Left lung (tissue), 14 donors: ENCODE measurements at places on chromosomes 13 and 19. TPM values are rescaled to one million over a fixed set of nuclear protein-coding genes. Genes with fewer than 3 reads are reported as not detected.

The SLC6A16 gene
- 6.2 TPM for polyA plus RNA-seq

The FBXO27 gene
- 3.7 TPM for polyA plus RNA-seq

The ZIC2 gene
- 0.16 TPM for polyA plus RNA-seq

The CYP2F1 gene
- 0.51 TPM for polyA plus RNA-seq

The IQCN gene
- 12.7 TPM for polyA plus RNA-seq

The CEACAM1 gene
- polyA plus RNA-seq, result 6.9 TPM

The C19orf38 gene
- polyA plus RNA-seq, result 6.1 TPM

The FUT2 gene
- polyA plus RNA-seq, result 2.1 TPM

The PLIN4 gene
- 1.1 TPM for polyA plus RNA-seq

The FGF22 gene
- polyA plus RNA-seq, result 0.43 TPM

The GAPDHS gene
- polyA plus RNA-seq, result not detected

The HSPB6 gene
- polyA plus RNA-seq, result 91.7 TPM

The TUBB4A gene
- 3.6 TPM for polyA plus RNA-seq

The RAB3D gene
- 16.7 TPM for polyA plus RNA-seq

The RINL gene
- polyA plus RNA-seq, result 7.3 TPM

The IFI30 gene
- 18.2 TPM for polyA plus RNA-seq

The APOC4 gene
- not detected for polyA plus RNA-seq

The EXOSC5 gene
- polyA plus RNA-seq, result 14.5 TPM

The LILRA6 gene
- polyA plus RNA-seq, result 0.56 TPM

The FGF21 gene
- not detected for polyA plus RNA-seq
